H4 (cell line): ENCODE measurements at places on chromosomes 7 and 10. TPM values are rescaled to one million over a fixed set of nuclear protein-coding genes. Genes with fewer than 3 reads are reported as not detected.

DNA sequence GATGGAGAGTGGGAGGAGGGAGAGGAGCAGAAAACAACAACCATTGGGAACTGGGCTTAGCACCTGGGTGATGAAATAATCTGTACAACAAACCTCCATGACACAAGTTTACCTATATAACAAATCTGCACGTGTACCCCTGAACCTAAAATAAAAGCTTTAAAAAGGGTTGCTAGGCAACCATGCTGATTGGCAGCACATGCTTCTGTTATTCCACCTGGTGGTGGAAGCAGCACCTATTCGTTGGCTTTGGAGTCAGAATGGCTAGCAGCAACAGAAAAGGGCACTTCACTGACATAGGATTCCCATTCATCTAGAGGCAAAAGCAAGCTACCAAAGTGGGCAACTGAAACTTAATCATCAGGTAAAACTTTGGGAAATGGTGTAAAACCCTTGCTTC lies 57.1 kb downstream of the RELN start:
- no peak for DNase-seq

DNA sequence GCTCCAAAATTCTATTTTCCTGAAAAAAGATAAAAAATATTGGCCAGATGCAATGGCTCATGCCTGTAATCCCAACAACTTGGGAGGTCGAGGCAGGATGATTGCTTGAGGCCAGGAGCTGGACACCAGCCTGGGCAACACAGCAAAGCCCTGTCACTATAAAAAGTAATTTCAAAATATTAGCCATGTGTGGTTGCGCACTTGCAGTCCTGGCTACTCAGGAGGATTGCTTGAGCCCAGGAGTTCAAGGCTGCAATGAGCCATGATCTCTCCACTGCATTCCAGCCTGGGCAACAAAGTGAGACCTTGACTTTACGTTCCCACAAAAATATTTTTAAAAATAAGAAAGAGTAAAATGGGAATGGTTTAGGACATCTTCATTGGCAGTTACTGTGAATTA lies 104.1 kb upstream of the AFAP1L2 start:
- no peak for DNase-seq

Gene LYZL1
- not detected in 2 replicates for total RNA-seq

Gene HOXA5
- total RNA-seq = 3.6 and 8.0 TPM in 2 replicates

Gene NPTX2
- not detected in 2 replicates for total RNA-seq

DNA sequence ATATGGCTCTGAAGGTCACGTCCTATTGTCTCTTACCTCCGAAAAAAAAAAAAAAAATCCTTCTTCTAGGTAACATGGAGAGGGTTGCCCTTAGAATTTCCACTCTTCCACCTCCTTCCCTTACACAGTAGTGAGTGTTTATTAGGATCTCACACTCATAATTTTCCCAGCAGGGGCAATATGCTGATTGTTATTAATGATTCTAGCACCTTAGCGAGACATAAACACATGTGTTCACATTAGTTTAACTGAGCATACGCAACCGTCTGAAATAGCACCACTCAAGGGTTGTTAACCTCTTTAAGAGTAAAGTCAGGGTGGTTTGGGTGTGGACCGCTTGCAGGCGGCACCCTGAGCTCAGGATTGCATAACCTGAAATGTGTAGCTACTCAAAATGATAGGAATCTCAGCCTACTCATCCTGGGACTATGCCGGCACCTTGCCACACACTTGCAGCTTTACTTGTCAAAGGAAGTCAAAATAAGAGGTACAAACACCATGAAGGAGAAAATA lies 52.2 kb downstream of the CPEB3 start:
- no peak for DNase-seq

DNA sequence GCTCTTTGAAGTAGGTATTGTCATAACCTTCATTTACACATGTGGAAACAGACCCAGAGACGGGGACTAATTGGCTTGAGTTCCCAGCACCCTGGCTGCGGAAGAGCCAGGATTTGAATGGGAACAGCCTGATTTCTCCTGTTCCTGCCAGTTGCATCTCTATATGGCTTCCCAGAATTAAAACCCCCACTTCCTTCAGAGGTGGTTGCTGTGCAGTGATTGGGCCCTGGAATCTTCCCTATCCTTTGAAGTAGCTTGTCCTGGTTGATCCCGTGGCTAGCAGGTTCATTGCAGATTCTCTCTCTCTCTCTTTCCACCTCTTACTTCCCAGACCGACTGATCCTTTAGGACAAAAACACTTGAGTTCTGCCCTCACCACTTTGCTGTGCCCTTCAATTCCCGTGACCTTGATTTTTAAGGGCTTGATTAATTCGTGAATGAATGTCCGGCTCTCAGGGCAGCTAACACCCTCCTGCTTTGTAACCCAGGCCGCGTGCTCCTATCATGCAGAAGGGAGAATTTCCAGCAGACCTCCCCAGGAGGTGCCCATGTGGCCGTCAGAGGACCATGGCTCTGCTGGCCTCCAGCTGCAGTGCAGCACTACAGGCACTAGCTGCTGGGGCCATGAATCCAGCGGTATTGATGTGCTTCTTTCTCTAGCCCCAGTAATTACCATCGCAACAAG lies 120.6 kb upstream of the AGK start:
- DNase-seq = no peak

Gene CPA4
- total RNA-seq = 6.8 and 22.7 TPM in 2 replicates

GRCh38 chr7:18771834-18772566 lies 276.5 kb downstream of the HDAC9 start:
- no peak for DNase-seq

DNA sequence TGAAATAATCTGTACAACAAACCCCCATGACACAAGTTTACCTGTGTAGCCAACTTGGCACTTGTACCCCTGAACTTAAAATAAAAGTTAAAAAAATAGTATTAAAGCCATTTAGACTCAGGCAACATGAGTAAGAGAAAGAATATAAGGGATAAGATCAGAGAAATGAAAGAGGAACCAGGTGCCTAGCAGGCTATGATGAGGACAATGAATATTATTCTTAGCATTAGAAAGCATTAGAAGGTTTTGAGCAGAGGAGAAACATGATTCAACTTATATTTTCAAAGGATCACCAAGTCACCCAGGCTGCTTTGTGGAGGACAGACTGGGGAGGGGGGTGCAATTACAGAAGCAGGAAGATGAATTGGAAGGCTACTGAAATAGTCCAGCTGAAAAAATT lies 48.1 kb upstream of the TES start:
- no peak for DNase-seq

DNA sequence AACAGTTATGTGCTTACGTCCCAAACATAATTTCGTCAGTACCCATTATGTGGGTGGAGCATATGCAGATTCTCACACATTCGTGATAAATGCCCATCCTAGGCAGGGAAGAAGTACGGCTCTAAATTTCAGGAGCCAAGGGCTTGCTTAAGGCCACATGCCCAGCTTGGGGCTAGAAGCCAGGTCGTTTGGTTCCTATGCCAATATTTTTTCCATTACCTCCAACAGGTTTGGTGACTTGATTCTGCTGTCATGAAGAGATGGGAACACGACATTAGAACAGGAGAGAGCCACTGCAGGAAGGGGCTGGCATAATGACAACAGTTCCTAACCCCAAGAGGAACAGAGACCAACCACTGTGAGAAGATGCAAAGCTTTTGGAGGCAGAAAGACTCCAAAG lies 85.1 kb downstream of the HIPK2 start:
- no peak for DNase-seq

DNA sequence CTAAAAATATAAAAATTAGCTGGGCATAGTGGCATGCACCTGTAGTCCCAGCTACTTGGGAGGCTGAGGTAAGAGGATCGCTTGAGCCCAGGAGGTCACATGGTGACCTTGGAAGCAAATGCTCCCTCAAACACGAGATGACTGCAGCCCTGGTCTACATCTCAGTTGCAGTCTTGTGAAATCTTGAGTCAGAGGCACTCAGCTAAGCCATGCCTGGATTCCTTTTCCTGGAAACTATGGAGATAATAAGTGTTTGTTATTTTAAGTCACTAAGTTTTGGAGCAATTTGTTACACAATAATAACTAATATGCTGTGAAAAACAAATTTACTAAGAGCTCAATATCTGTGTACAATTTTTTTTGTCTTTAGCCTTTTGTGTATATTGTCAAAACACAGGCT lies 284.3 kb upstream of the KAT6B start:
- peak; percentile 5 for DNase-seq

- no peak for DNase-seq
Observed at GRCh38 chr7:28771906-28772622, 186.1 kb downstream of the TRIL start.

GRCh38 chr10:124164264-124164663 lies 70.9 kb upstream of the CHST15 start:
- no peak for DNase-seq

Gene ZNF722
- total RNA-seq = 0.12 TPM in 1 of 2 replicates, not detected in the other

GRCh38 chr7:4809091-4809591 lies 33.7 kb downstream of the AP5Z1 start:
- DNase-seq = no peak

GRCh38 chr7:128155100-128155740 lies 85.9 kb upstream of the LEP start:
- no peak for DNase-seq

GRCh38 chr7:1768832-1769231 lies 98.8 kb downstream of the ELFN1 start:
- peak; percentile 31 for DNase-seq

Gene BHLHA15
- not detected in 2 replicates for total RNA-seq

DNA sequence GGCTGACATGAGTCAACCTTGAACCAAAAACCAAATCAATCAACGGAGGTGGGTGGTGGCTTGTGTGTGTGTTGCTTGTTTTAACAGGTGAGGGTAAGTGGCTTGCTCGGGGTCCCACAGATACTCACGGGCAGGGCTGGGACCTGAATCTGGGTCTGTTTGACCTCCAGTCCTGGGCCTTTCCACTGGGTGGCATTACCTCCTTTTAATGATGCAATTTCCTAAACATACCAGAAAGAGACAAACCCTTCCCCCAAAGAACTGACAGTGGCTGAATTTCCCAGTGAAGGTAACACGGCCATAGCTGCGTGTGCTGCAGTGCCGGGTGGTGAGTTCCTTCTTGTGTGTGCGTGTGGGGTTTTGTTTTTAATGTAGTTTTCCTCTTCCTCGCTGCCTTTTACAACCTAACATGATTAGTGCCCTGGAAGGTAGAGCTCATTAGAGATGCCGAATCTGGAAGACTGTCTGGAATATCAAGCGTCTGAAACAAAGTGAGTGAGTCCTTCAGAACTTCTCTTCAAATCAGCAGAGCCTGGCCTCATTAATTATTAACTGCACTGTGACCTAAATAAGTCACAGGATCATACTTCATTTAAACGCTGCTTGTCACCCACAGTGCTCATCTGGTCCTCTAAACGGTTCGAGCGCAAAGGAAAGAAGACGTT lies 166.1 kb upstream of the TCERG1L start:
- no peak for DNase-seq

Gene CNPY1
- 0.08 TPM in 1 of 2 replicates, not detected in the other for total RNA-seq

Gene CCL24
- not detected in 2 replicates for total RNA-seq

- no peak for DNase-seq
Observed at GRCh38 chr7:47285860-47286491, 295.9 kb downstream of the TNS3 start.

DNA sequence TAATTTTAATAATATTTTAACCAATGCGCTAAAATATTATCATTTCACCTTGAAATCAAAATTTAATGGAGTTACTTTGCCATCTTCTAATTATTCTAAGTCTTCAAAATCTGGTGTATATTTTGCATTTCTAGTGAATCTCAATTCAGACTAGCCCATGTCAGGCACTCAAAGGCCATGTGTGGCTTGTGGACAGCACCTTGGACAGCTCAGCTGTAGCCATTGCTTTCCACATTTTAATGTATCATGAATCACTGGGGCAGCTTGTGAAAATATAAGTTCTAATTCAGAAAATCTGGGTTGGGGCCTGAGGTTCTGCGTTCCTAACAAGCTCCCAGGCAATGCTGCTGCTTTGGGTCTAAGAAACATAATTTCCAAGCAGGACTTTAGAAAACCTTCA lies 57.2 kb downstream of the MGAM2 start:
- DNase-seq = no peak

DNA sequence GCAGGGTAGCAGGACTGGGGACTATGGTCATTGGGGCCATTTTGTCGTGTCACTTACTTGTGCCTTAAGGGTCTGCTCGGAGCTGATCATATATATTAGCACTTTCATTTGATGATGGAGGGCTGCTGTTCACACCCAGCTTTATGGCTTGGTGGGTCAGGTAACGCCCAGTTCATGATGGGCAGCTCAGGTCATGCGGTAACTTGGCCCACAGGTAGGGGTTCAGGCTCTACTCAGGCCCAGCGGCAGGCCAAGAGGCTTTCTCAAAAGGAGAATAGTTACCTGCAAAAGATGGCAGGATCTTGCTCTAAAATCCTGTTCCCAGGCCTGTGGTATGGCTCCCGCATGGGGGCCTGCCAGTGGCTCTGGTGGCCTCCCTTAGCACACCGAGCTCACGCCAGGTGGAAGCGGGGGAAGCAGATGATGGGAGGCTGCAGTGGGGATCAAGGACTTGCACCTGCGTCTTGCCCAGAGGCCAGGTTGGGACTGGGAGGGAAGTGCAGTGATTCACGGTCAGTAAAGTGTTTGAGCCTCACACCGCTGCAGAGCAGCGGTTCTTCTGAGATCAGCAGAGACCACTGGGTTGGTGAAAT lies 109.5 kb downstream of the ADCY1 start:
- DNase-seq = no peak

GRCh38 chr7:31883761-31884164 lies 186.4 kb downstream of the PDE1C start:
- DNase-seq = peak; percentile 32

DNA sequence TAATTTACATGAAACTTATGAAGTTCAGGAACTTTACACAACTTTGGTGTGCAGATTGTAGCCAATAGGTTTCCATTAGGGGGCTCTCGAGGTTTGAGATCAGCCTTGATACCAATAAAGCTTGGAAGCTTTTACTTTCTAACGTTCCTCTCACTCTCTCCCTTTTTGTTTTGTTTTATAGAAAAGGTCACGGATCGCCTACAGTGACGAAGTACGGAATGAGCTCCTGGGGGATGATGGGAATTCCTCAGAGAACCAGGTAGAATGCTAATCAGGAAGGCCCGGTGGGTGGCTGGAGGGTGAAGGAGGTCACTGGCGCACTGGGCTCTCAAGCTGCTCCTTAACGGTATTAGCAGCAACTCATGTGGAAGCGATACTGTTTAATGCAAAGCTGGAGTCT lies 79.9 kb downstream of the VTI1A start:
- DNase-seq = no peak

DNA sequence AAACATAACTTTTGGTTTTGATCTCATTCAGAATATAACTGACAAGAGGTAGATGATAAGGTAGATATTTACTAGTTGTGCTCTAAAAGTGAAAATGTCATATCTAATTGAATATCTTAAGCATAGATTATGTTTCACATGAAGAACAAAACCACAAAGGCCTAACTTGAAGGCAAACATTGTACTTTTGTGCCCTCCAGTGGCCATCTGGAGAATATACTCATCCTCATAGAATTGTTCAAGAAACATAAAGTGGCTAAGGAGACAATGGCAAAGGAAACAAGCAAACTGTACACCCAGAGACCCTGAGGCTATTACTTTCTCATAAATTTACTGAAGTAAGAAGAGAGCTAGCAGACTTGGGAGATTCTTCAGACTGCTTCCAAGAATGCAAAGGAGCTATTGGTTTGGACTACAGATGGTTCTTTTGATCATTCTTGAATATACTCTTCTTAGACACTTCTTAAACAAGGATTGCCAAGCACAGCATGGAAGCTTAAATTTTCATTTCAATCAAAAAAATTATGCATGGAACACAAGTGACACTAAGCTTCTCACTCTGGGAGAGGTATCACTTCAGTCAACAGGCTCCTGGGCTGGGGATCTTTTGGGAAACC lies 98.2 kb upstream of the DKK1 start:
- peak; percentile 79 for DNase-seq

- no peak for DNase-seq
Observed at GRCh38 chr10:8044331-8044907, 10.1 kb upstream of the GATA3 start.

Gene SCD
- total RNA-seq = 458 and 512 TPM in 2 replicates

- peak; percentile 83 for DNase-seq
Observed at GRCh38 chr7:19121977-19122588, 4.6 kb upstream of the TWIST1 start.
